T-helper 2 cell treated with Interferon-gamma antibody and Interleukin-4, amounts not matched to agents 5 μg/mL and 100 μg/mL, for 36 hours (primary cell): ENCODE measurements at places on chromosomes 2 and 18.

DNA sequence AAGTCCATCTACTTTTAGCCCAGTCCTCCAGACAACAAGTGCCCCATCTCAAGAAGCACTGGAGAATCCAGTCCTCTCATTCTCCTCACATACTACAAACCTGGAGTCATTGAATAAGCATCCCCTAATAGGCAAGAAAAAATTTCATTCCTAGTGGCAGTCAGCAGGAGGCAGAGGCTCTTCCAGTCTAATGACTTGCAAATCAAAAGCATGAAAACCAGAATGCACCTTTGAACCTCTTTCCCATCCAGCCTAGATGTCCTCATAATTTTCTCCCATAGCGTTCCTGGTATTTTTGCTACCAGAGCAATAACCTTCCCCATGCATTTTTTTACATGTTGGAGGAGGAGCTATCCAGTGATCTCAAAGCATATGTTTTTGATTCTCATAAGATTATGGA, 252.6 kb downstream of the TTC32 start:
- H3K27ac ChIP-seq = no peak overlapping the region
- no peak overlapping the region for H3K4me3 ChIP-seq
- no peak for DNase-seq
- no peaks in the 10 kb centered on the region for H3K36me3 ChIP-seq
- peaks cover under 1% of the 10 kb centered on the region for H3K27me3 ChIP-seq

DNA sequence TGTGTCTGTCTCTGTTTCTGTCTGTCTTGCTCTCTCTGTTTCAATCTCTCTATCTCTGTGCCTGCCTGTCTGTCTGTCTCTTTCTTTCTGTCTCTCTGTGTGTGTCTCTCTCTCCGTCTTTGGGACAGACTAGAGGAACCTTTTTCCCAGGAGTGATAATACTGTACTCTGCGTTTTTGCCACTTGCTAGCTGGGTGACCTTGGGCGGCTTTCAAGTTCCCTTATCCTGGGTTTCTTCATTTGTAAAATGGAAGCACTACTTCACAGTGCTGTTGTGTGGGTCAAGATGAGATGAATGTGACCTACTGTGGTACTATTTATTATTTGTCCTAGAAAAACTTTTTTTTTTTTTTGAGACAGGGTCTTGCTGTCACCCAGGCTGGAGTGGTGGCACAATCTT, 42.4 kb downstream of the HPCAL1 start:
- DNase-seq = no peak
- no peak overlapping the region for H3K4me3 ChIP-seq
- peaks cover 25% of the 10 kb centered on the region for H3K4me1 ChIP-seq
- H3K27me3 ChIP-seq = no peaks in the 10 kb centered on the region
- peaks cover 2% of the 10 kb centered on the region for H3K36me3 ChIP-seq

DNA sequence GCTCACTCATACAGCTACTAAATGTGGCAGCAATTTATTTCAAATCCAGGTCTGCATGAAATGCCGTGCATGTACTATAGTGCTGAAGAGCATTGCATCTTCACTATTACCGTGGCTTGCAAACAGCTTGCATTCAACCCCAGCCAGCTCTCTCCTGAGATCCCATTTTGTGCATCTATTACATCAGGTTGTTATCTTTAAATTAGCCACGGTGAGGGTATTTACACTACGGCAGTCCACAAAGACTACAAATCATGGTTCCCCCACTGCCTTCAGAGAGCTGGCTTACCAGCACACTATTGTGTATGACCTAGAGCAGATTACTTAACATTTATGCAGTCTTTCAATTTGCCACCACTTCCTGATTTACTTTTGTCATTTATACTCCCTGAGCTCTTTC, 621.3 kb upstream of the LRATD1 start:
- no peak overlapping the region for H3K27ac ChIP-seq
- no peaks in the 10 kb centered on the region for H3K27me3 ChIP-seq
- H3K4me1 ChIP-seq = no peaks in the 10 kb centered on the region
- no peak for DNase-seq
- H3K36me3 ChIP-seq = no peaks in the 10 kb centered on the region

- H3K27ac ChIP-seq = peak overlapping the region; percentile 77
- peaks cover 6% of the 10 kb centered on the region for H3K27me3 ChIP-seq
- H3K4me3 ChIP-seq = peak overlapping the region; percentile 64
- no peak for DNase-seq
- H3K36me3 ChIP-seq = peaks cover 10% of the 10 kb centered on the region
- H3K4me1 ChIP-seq = peaks cover 26% of the 10 kb centered on the region
Observed at GRCh38 chr2:111535404-111535803, 348.6 kb downstream of the ANAPC1 start.

- peaks cover 24% of the 10 kb centered on the region for H3K27me3 ChIP-seq
- no peaks in the 10 kb centered on the region for H3K36me3 ChIP-seq
- H3K4me1 ChIP-seq = no peaks in the 10 kb centered on the region
- H3K4me3 ChIP-seq = no peak overlapping the region
- DNase-seq = no peak
- H3K27ac ChIP-seq = no peak overlapping the region
Observed at GRCh38 chr2:231930593-231931281, 4.5 kb upstream of the NPPC start.
